ENCODE measurements at places on chromosomes 4 and X. TPM values are rescaled to one million over a fixed set of nuclear protein-coding genes. Genes with fewer than 3 reads are reported as not detected.

ANTXR2 gene
- total RNA-seq = 86.9 TPM

NAA11 gene
- total RNA-seq = not detected

TMPRSS11E gene
- total RNA-seq = 0.29 TPM

PCSK1N gene
- not detected for total RNA-seq

GPR34 gene
- total RNA-seq = 0.72 TPM

IGSF1 gene
- 0.29 TPM for total RNA-seq

- no peak for DNase-seq
Measured at GRCh38 chrX:153334654-153335295, 822 bp downstream of the ZNF275 start.

- DNase-seq = no peak
Measured at GRCh38 chr4:4792466-4792865, 67.0 kb upstream of the MSX1 start.

- no peak for DNase-seq
Measured at GRCh38 chr4:145982791-145983190, 44.2 kb upstream of the ZNF827 start.

DNA sequence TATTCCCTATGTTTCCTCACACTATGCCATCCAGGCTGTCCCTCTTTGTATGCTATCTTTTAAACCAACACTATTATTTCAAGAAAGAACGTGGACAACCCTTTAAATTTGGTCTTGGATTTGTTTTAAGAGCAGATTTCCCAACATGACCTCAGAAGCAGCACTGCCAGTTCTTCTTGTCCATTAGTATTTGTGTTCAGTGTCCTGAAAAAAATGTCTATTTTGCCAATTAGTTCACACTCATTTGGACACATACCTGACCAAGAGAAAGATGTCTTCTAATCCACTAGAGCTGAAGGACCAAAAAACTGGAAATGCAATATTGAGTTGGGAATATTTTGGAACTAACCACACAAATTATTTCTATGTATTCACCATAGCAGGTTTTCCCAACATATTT, 223.2 kb upstream of the CNKSR2 start:
- no peak for DNase-seq

GRCh38 chr4:176343286-176343685, 23.5 kb downstream of the SPCS3 start:
- DNase-seq = no peak

- DNase-seq = peak; percentile 73
Measured at GRCh38 chrX:150361777-150362351, 1.3 kb upstream of the MAMLD1 start.

DNA sequence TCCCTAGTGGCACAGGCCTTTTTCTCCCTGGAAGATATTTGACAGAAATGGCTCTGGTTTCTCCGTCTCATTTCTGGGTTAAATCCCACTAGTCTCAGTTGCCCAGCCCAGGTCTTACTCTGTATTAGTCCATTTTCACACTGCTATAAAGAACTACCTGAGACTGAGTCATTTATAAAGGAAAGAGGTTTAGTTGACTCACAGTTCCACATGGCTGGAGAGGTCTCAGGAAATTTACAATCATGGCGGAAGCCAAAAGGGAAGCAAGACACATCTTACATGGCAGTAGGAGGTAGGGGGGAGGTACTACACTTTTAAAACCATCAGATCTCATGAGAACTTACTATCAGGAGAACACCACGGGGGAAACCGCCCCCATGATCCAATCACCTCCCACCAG, 81.9 kb downstream of the FHDC1 start:
- no peak for DNase-seq

DNA sequence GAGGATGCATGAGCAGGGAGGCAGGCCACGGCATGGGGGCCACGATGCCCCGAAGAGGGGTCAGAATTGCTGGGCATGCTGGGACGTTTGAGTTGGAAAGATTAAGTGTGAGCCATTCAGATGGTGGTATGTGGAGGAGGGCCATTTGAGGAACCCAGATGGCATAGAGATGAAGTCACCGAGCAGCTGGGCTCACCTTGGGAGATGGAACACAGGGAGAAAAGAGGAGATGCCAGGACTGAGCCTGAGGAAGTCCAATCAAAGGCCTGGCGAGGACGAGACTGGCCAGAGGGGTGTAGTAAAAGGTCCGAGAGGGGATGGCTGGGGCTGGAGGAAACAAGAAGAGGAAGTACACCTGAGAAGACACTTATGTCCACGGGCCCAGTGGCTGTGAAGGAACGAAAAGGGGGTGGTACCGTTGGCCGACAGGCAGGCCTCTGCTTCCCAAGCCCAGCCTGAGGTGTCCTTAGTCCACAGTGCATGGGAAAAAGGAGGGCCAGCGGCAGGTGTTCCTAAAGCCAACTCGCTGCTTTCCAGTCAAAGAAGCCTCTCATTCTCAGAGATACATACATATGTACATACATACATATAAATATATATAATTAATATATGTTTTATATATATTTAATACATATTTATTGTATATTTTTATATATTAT, 54.6 kb upstream of the CLCN4 start:
- no peak for DNase-seq

DNA sequence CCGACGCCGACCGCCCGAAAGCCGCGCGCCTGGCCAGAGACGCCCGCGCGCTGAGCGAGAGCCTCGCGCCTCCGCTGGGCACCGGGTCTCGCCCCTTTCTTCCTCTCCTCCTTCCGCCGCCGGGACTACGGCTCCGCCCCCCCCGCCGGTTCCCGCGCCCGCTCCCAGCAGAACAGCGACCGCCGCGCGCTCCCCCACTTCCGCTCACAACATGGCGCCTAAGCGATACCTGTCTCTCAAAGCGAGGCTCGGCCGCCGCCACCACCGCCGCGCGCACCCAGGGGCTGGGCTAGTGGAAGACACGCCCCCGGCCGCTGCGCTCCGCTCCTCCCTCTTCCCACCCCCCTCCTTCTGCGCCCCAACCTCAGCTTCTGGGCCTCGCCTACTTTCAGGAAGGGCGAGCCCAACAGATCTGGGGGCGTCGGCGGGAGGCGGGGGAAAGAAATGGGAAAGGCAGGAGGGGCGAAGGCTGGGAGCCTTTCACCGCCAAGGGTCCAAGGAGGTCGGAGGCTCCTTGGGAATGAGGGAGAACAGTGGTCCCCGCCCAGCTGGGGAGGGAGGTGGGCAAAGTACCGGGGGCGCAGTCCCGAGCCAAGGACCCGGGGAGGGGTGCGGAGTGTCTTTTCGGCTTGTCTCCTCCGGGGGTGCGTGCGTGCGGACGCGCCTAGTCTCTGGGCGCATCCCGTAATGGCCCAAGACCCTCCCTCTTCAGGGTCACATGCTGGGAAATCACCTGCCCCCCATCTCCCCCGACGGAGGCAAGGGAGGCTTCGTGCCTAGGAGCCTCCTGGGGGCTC, at the start of gene RPS6KA3:
Gene RPS6KA3, minus strand, starts transcription at position 100 of the 797 bp plus-strand sequence. CDS start 277 bp downstream, outside the sequence.
- peak; percentile 95 for DNase-seq

GRCh38 chr4:26061248-26061986, 147.4 kb downstream of the SMIM20 start:
- DNase-seq = peak; percentile 85

DNA sequence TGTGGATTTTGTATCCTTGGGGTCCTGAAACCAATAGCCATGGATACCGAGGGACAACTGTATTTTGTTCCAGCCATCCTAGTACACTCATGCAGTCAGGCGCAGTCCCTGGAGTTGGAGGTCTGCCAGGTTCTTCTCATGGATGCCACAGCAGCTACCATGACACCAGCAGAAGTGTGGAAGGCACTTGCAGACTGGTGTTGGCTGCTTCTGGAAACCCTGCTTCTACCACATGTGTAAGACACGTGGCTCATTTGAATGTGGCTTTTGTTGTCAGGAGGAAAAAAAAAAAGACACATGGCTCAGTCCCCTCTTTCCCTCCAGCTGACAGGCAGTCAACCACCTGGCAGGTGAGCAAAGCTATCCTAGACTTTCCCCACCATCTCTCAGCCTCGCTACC, 19.4 kb downstream of the DRD5 start:
- no peak for DNase-seq
